ENCODE measurements at places on chromosomes 5 and 9.

- no peak for DNase-seq
Measured at GRCh38 chr5:170293273-170293672, 4.3 kb downstream of the LCP2 start.

- DNase-seq: no peak
Measured at GRCh38 chr9:20815923-20816703, 132.1 kb downstream of the FOCAD start.

DNA sequence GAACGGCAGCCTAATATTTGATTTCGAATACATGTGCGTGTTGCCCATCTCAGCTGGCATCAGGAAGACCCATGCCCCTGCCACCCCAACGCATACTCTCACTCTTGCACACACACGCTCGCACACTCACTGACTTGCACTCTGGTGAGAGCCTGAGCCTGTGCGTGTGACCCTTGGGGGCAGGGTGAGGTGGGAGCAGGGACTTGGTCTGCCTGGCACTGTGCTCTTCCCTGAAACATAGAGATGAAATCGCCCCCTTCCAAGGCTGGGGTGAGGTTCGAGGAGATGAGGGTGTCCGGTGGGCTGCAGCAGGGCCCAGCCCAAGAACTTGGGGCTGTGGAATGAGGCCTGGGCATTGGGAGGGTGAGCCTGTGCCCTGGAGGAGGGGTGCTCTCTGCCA, 1.2 kb downstream of the LCN9 start:
- DNase-seq: no peak

DNA sequence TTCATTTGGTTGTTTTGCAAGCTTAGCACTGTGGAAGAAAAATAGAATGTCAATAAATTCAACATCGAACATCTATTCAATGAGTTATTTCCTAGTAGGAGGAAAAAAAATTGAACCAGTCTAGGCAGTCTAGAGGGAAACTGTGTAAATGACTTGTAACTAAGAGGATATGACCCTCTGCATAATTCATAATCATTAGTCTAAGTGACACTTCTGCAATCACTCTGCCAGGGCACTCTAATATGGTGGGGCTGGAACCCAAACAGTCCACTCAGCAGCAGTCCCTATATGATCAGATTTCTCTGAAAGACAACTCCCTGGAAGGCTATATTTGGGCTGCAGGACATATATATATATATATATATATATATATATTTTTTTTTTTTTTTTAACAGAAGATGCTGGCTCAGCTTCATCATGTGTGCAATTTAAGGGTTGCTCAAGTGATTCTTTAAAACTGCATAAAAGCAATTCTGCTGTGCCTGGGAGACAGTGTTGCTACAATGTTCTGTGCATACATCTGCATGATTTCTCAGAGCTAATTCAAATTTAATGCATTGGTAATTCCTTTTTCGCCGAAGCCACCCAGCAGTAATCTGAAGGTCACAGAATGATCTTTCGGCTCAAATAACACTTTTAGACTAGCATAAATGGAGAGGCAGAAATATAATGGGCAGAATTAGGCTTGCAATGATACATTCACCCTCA, 482.1 kb upstream of the ZNF608 start:
- no peak for DNase-seq

All from HS-27A (cell line).